ENCODE measurements at places on chromosomes 16 and 17.

DNA sequence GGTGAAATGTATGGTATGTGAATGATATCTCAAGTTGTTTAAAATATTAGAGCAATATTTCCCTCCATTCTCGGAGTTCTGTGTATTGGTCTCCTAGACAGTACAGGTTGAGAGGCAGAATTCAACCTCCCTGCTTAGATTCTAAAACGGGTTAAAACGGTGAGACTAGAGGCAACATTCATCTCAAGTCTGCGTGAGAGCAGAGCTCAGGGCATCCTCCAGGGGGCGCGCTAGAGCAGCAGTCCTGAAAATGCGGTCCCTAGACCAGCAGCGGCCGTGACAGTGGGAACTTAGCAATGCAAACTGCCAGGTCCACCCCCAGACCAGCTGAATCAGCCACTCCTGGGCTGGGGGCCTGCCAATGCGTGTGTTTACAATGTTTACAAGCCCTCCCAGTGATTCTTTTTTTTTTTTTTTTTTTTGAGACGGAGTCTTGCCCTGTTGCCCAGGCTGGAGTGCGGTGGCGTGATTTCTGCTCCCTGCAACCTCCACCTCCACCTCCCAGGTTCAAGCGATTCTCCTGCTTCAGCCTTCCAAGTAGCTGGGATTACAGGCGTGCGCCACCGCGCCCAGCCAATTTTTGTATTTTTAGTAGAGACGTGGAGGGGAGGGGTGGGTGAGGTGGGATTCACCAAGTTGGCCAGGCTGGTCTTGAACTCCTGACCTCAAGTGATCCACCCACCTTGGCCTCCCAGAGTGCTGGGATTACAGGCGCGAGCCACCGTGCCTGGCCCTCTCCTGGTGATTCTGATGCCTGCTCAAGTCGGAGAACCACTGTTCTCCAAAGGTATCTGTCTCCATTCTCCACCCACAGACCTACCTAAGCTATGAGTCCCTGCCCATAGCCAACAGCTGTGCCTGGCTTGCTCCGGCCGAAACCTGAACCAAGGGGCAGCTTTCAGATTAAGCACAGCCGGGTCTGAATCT is 24.2 kb downstream of the KLHL36 start:
- DNase-seq, result peak; percentile 43

DNA sequence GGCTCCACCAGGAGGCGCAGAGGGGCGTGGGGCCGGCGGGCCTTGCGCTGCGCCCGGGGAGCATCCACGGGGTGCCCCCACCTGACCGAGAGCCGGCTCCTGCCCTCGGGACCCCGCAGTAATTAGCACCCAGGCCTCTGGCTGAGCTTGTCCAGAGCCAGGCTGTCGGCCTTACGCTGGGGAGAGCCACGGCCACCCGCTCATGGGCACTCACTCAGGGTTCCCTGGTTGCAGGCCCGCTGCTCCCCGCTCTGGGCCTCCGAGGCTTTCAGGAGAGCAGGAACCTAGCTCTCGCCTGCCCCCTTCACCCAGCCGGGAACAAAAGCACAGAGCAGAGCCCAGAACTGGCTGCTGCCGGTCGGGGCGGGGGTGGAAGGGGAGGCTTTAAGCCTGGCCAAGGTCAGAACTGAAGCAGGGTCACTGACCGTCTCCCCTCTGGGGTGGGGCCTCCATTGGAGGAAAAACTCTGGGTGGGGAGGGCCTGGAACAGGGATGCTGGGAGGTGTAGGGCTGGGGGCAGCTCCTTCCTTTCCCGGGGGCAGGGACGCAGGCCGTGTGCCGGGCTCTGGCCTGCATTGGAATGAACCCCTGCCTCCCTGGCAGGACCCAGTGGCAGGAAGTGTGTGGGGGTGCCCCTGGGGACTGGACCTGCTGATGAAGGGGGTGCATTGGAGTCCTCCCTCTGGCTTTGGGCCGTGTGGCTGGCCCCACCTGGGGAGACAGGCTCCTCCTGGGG is 12.3 kb downstream of the GLIS2 start:
- peak; percentile 62 for DNase-seq

DNA sequence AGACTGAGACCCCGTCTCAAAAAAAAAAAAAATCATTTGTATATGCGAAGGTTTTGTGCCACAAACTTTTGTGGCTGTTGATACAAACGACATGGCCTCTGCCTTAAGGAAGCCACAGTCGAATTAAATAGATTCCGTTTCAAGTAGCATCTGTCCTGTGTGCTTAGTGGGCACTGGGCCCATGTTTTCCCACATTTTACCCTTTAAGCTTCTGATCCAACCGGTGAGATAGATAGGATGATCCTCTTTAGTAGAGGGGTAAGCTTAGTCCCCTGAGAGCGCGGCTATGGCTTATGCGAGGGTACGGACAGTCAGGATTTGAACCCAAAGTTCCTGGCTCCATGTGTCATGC is 776 bp upstream of the TMEM219 start:
- DNase-seq, result peak; percentile 38

DNA sequence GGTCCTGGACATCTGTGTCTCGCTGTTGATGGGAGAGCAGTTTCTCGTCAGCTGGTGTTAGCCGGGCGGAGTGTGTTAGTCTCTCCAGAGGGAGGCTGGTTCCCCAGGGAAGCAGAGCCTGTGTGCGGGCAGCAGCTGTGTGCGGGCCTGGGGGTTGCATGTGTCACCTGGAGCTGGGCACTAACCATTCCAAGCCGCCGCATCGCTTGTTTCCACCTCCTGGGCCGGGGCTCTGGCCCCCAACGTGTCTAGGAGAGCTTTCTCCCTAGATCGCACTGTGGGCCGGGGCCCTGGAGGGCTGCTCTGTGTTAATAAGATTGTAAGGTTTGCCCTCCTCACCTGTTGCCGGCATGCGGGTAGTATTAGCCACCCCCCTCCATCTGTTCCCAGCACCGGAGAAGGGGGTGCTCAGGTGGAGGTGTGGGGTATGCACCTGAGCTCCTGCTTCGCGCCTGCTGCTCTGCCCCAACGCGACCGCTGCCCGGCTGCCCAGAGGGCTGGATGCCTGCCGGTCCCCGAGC is 17.9 kb downstream of the GAA start:
- DNase-seq, result no peak

Data from NCI-H1092 treated with DMSO at 0.1 percent for 48 hours (cell line).